ENCODE measurements at places on chromosomes 6 and 20. TPM values are rescaled to one million over a fixed set of nuclear protein-coding genes. Genes with fewer than 3 reads are reported as not detected.

The MOXD1 gene
- total RNA-seq = 96.5 TPM

The ILRUN gene
- total RNA-seq = 36.8 TPM

The FBXO5 gene
- 102 TPM for total RNA-seq

The TULP1 gene
- not detected for total RNA-seq

The FLRT3 gene
- 1.4 TPM for total RNA-seq

The RUNX2 gene
- 18.9 TPM for total RNA-seq

The MMUT gene
- 13.6 TPM for total RNA-seq

The HTR1B gene
- total RNA-seq = 0.68 TPM

The PGC gene
- total RNA-seq = not detected

The ISM1 gene
- total RNA-seq = 0.39 TPM

The ZNF217 gene
- 16.8 TPM for total RNA-seq

The APMAP gene
- 236 TPM for total RNA-seq

The SIM1 gene
- not detected for total RNA-seq

The C20orf202 gene
- total RNA-seq = not detected

The COL11A2 gene
- not detected for total RNA-seq

The GINM1 gene
- 49.6 TPM for total RNA-seq

The ADTRP gene
- 0.48 TPM for total RNA-seq

The CAGE1 gene
- not detected for total RNA-seq

The SLC22A23 gene
- total RNA-seq = 0.72 TPM

The IL17F gene
- total RNA-seq = not detected

The GSTA3 gene
- total RNA-seq = not detected

The PACRG gene
- total RNA-seq = not detected

The LCA5 gene
- 5.4 TPM for total RNA-seq

The WFDC12 gene
- total RNA-seq = not detected

The SPATA25 gene
- 0.98 TPM for total RNA-seq

The IRF4 gene
- total RNA-seq = 0.24 TPM

The RNASET2 gene
- 19.2 TPM for total RNA-seq

The ULBP1 gene
- total RNA-seq = 0.20 TPM

The MMS22L gene
- total RNA-seq = 34.0 TPM

The FAM209B gene
- total RNA-seq = not detected

The MCM8 gene
- total RNA-seq = 47.8 TPM

The CNBD2 gene
- total RNA-seq = 6.8 TPM

The MCHR2 gene
- total RNA-seq = not detected

The COL9A1 gene
- not detected for total RNA-seq

The UNC93A gene
- total RNA-seq = not detected

The VGLL2 gene
- total RNA-seq = not detected

The RCAN2 gene
- 0.48 TPM for total RNA-seq

The CD83 gene
- total RNA-seq = 14.9 TPM

The HLA-A gene
- 1,042 TPM for total RNA-seq

The COL21A1 gene
- 0.39 TPM for total RNA-seq

The ADA gene
- 4.4 TPM for total RNA-seq
